ENCODE measurements at places on chromosomes 12 and 14.

GRCh38 chr14:60502541-60502940 is 6.4 kb upstream of the SIX6 start:
- DNase-seq, result no peak

- no peak for DNase-seq
These were observed 48.2 kb downstream of the PLEKHA5 start for GRCh38 chr12:19177754-19178153.

DNA sequence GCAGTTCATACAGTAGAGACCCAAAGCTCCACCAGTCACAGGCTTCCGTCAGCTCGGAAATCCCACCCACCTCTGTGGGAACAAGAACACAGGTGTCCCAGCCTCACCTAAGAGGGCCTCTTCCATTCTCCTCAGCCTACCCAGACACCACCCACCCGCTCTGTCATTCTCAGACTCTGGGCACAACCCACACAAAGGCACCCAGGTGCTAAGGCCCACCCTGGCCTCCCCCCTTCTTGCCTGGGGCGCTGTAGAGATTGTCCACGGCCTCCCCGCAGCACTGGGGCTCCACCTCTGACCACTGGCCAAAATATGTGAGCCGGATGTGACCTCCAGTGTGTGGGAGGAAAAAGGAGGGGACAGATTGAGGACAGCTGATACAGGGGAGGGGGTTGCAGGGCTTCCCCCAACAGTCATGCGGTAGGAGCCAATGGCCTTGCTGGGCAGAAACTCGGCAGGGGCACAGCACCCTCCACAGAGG is 14.2 kb downstream of the RPS6KL1 start:
- DNase-seq, result no peak

DNA sequence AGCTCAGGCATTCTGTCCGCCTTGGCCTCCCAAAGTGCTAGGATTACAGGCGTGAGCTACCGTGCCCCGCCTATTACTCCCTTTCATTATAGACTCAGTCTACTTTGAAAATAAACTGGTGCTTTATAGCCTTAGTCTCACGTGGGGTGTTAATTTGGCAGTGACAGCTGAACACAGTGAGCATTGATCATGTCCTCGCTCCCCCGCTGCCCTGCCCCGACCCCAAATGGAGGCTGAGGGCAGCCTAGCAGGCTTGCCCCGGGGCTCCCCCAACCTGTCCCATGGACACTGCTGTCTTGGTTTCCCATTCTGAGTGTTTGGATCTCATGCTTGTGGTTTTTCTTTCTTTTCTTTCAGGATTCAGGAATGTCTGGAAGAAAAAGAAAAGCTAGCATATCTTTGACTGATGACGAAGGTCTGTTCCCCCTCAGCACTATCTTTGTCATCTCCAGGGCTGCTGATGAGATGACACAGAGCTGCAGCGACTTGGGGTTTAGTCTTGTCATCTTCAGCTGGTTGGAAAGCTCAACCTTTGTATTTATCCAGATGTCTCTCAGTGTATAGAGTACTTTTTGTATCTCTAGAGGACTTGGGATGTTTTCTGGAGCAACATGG is 42.2 kb downstream of the EP400 start:
- DNase-seq, result no peak

- no peak for DNase-seq
These were observed 41.2 kb downstream of the SLC6A12 start for GRCh38 chr12:172732-173161.

DNA sequence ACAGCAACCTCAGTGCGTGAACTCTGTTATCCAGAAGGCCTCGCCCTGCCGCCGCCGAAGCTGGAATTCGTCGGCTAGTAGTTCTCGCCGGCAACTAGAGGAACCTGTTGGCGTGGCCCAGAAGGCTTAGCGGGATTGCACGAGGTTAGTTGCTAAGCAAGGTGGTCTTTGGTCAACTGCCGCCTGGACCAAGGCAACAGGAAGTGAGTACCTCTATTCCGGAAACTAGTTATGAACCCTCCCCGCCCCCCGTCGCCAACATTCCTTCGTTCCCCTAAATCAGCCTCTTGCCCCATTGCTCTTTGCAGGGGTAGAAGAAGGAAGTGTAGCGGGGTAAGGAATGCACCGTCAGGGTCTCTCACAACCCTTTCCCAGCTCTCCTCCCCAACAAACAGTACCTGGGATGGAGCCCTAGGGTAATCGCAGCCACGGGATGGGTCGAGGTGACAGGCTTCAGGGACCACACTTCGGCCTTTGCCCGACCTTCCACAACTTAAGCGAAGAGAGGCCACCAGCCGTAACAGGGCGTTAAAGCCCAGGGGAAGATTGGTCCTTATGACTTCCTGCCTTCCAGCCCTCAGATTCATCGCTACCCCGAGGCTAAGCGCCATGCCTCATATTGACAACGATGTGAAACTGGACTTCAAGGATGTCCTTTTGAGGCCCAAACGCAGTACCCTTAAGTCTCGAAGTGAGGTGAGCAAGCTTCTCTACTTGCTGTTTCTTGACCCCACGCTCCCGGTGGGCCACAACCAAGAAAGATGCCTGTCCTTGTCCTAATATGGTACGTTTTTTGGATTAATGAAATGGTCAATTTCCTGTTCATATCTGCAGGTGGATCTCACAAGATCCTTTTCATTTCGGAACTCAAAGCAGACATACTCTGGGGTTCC is at the start of gene GMPR2:
TSS of gene GMPR2 (plus strand) at position 285 of the 893 bp plus-strand sequence. CDS start at position 610, 325 bp downstream.
- no peak for DNase-seq

DNA sequence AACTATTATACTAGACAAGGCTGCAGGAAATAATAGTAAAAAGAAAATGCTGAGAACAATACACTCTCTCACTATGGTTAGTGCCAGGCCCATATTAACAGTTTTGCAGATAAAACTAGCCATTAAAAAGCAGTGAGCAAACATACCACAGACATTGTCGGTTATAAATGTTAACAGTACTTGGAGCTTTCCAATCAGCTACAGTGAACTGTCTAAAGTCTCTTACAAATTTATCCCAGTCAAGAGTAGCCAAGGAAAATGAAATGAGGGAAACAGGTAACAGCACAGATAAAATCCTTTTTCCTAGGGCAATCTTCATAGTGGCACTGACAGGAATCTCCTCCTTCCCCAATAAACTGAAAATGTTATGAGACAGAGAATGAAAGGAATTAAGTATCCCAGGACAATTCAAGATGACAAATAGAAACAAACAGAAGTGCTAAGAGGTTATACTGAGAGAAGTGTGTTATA is 30.8 kb downstream of the PAWR start:
- no peak for DNase-seq

GRCh38 chr12:24748326-24748725 is 200.6 kb downstream of the BCAT1 start:
- no peak for DNase-seq

DNA sequence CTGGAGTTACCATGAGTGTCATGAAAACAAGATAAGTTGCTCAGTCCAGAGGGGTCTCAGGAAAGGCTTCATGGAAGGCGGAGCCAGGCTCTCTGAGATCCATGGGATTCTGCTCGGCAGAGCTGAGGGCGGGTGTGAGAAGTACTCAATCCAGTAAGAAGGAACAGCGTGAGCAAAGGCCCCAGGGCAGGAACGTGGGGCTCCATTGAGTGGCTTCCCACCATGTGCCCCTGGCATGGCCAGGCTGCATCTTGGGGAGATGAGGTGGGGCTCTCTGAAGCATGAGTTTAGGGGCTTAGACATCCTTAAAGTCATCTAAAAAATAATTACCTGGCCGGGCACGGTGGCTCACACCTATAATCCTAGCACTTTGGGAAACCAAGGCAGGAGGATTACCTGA is 58.0 kb downstream of the ARL6IP4 start:
- peak; percentile 50 for DNase-seq

- no peak for DNase-seq
These were observed 48.7 kb downstream of the DAD1 start for GRCh38 chr14:22540293-22540692.

GRCh38 chr12:45697371-45697770 is 32.1 kb upstream of the ARID2 start:
- no peak for DNase-seq

DNA sequence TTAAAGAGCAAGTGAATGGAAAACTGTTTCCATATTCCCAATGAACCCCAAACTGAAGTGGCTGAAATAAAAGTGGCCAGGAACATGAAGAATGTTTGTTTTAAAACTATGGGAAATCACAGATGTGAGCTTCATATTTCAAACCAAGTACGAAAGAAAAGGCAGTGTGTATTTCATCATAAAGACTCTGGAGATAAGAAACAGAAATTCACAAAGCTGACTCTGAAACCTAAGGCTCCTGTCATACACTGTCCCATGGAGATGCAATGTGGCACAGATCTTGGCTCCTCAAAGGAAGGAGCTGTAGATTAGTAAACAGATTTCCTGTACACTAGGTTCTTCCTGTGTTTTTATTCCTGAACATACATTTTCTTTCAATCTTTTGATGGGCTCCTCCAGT is 304.4 kb downstream of the MED13L start:
- DNase-seq, result no peak
